CD4-positive, alpha-beta T cell treated with Interleukin-12 subunit alpha and Interleukin-12 subunit beta, for 1 hour (primary cell): ENCODE measurements at places on chromosomes 12 and 14.
A peak's percentile ranks its signal among the peaks of the same experiment; 100 is the strongest.

DNA sequence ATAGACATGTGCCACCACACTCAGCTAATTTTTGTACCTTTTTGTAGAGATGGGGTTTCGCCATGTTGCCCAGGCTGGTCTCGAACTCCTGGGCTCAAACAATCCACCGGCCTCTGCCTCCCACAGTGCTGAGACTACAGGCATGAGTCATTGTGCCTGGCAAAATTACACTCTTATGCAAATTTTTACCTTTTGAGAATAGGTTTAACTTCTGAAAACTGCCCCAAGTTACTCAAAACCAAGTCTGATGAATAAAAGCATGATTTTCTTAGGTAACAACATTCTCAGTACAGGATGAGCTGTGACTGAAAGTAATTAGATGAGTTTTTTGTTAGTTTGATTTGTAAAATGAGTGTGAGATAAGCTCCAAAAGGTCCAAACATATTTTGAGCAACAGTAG lies 166.0 kb downstream of the RPS29 start:
- no peak for DNase-seq

DNA sequence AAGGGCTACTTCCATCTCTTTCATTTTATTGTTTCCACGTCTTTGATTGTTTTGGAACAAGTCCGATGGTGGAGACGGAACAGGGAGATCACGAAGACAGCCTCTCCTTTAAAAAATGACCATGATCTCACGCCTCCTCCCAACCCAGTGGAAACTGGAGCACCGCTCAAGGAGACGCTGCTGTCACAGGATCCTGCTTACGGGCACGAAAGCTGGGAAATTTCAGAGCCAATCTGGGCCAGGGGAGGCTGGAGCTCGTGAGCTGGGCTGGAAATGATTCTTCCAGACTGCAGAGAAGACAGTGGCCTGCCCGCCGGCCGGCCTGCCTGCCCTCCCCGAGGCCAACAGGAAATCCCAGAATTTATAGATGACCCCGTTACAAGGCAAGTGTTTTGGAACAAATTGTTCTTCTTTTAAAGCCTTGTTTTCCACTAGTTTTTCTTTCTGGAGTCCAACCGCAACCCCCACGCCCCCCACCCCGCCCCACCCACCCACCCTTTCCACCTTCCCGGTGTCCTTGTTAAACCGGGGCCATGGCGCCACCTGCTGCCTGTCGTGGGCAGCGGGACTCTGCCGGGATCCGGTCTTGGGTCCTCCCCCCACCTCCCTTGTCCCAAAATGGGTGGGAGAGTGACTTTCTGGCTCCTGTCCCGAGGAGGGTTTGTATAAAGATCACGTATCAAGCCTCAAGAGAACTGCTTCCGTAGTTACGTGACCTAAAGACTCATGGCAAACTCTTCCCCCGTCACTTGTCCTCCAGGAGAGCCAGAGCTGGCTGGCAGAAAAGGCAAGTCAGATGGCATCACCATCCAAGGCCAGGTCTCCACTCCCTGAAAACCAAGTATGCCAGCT lies 40.3 kb downstream of the MAP1LC3B2 start:
- peak; percentile 62 for DNase-seq

GRCh38 chr14:53902307-53902706 lies 54.3 kb downstream of the BMP4 start:
- DNase-seq = no peak

GRCh38 chr14:25759256-25759655 lies 709.3 kb upstream of the STXBP6 start:
- no peak for DNase-seq

DNA sequence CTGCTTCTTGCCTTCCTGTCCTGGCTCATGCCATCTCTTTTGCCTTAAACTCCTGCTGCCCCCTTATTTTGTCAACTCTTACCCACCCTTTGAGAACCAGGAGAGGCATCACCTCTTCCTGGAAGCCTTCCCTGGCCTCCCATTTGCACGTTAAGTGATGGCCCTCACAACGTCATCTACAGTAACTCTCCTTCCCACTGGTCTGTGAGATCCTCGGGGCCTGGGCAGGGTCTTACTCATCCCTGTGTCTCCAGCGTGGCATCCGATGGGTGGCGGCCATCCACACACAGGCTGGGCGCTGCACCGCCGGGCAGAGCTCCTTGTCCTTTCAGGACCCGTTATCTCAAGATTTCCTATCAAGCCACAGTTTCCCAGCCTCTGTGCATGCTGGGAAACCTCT lies 16.8 kb upstream of the CACNA2D4 start:
- DNase-seq = no peak

DNA sequence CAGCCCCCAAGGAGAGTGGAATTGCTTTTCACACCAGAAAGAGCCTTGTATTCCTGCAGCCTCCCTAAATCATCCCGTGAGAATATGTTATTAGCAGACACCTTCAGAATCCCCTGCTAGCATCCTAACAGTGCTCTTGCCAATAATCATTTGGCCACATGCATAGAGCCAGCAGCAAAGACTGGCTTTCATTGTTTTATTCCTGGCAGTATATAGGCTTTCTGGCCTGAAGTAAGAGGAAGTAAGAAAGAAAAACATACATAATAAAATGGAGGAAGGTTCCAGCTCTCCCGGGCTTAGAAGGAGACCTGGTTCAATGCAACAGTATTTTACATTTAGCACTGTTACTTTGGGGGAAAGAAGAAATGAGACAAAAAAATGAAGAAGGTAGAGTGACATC lies 176.7 kb upstream of the ATF7IP start:
- DNase-seq = no peak

DNA sequence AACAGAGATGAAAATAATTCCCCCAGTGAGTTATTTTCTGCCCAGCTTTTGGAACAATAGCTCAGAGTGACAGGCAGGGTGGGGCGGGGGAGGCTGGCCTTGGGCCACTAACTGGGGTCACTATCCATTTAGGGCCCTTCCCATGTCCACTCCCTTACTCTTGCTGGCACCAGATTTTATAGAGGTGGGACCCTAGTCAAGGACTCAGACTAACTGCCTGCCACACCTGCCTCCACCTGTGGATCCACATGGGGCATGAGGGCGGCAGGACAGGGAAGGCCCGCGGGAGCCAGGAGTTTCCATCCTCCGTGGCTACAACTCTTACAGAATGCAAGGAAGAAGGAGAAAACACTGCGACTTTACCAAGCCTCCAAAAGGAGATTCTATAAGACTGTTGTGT lies 10.1 kb downstream of the VDR start:
- no peak for DNase-seq
